ENCODE measurements at places on chromosomes 2 and 18.

GRCh38 chr2:45993476-45993991, 303.7 kb upstream of the EPAS1 start:
- peak; percentile 87 for DNase-seq

DNA sequence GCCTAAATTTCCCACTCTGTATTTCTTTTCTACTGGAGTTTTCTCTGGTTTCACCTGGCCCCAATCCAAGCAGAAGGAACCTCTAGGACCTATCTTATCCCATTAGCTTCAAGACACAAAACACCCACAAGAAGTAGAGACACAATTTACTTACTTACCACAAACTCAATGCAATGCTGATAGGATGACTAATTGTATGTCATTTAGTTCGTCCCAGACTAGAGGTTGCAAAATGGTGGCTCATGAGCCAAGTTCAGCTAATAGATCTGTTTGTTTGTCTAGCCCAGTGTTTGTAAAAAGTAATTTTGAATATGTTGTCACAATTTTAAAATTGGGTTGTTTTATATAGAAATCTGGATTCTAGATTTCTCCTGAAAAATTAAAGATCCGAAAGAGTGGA, 34.7 kb upstream of the ZSWIM2 start:
- DNase-seq = no peak

GRCh38 chr18:58169472-58169871, 125.4 kb downstream of the NEDD4L start:
- no peak for DNase-seq

DNA sequence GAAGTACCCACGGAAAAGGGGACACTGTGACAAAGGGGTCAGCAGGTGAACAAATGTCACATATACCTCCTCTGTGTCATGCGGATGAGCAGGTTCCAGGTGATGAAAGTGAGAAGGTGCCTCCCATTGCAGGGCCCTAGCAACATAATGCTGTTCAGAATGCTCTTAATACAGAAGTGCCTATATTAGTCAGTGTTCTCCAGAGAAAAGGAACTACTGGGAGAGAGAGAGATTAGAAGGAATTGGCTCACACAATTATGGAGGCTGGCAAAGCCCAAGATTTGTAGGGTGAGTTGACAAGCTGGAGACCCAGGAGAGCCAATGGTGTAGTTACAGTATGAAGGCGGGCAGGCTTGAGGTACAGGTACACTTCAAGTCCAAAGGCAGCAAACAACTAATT, 98.1 kb upstream of the CDC42EP3 start:
- no peak for DNase-seq

GRCh38 chr18:62505669-62506494, 16.9 kb upstream of the ZCCHC2 start:
- DNase-seq = no peak

DNA sequence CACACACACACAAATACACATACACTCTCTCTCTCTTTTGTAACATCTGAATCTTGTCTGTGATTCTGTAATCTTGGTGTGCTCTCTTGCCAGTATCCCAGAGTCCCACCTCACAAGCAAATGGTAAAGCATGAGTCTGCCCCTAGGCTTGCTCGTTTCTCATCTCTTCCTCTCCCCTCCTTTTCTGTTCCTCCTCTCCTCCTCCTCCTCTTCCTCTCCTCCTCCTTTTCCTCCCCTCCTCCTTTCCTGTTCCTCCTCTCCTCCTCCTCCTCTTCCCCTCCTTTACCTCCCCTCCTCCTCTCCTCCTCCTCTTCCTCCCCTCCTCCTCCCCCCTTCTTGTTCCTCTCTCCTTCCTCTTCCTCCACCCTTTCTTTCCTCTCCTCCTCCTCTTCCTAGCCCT, 59.0 kb downstream of the TNFRSF11A start:
- DNase-seq = no peak

GRCh38 chr2:224029876-224030275, 9.2 kb downstream of the SERPINE2 start:
- DNase-seq = no peak

DNA sequence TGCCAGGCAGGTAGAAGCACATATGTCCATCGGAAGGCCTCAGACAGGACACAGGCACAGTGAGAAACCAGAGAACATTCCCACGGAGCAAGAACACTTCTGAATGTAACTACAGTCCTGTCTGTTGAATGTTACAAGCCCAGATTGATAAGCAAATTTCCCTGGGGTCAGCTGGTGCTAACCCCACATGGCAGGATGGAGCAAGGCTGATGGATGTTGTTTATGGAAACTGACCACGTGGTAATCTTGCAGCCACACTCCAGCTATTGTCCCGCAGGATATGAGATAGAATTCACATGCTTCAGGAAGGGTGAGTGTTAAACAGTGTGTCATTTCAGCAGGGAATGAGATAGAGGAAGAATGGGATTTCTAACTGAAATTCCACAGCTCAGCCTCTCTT, 138.8 kb upstream of the COPS8 start:
- DNase-seq = no peak

DNA sequence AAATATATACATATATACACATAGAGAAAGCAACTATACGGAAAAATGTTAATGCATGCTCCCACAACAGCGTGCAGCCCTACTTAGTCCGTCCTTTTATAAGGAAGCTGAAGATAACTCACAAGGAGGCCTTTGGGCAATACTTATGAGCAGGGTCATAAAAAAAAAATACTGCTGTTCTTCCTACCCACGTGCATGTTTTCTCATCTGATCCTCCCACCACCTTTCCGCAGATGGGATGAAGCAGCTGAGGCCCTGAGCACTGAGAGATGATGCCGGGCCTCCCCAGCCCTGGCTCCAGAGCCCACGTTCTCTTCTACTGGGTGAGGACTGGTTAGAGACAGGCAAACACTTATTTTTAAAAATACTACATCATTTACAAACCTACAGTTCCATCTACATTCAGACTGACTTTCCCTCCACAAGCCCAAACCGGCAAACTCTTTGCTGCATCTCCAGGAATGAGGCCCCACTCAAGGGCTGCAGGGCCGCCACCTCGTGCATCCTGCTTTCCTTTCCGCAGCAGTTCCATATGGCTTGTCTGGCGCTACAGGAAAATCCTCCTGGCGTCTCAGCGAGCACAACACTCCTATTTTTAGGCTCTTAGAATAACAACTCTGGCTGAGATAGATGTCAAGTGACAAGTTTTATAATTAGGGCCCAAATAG, 41.6 kb downstream of the TBC1D8 start:
- DNase-seq = no peak

DNA sequence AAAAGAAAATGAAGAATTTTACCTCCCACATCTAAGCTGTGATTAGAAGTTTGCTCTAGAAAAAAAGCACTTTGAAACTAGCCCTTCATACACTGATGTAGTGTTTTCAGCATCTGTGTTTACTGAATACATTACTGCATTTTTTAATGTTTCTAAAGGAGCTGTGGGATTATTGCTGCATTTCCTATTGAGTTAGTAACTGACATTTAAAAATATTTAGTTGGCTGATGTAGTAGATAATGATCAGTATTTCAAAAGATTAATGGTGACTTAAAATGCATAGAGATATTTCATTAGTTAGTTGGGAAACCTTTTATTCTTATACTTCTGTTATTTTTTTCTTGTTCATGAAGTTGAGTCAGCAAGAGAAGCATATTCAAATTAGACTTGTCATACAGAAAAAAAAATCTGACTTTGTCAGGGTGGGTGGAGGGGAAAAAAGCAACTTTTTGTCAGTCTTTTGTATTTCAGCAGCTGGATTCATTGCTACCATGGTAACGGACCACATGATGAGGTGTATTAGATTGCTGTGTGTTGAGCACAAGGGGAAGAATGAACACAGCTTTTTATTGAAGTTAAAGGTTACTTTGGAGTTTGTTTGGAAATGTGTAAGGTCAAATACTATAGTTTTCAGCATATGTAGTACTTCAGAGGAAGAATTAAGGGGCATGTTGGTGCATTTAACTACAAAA, at the start of gene DTNA:
DTNA (plus strand) TSS at position 549 of the 692 bp plus-strand sequence. CDS start 45,679 bp downstream, outside the sequence.
- DNase-seq = peak; percentile 89

GRCh38 chr2:62732262-62732777, 26.8 kb downstream of the EHBP1 start:
- no peak for DNase-seq

GRCh38 chr2:121189661-121190381, 95.2 kb downstream of the TFCP2L1 start:
- no peak for DNase-seq

DNA sequence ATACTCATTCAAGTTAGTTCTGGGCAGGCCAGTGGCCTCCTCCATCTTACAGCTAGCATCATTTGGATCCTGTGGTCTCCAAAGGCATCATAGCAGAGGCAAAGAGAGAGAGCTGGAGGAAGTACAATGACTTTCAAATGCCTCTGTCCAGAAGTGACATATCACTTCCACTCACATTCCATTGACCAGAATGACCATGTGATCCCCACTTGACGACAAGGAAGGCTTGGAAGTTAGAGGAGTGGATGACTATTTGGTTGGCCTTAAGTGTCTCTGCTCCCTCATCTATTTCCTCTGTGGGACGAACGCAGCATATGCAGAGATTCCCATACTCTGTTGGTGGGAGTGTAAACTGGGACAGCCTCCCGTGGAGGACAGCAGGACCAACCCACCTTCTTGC, 27.8 kb upstream of the MLPH start:
- no peak for DNase-seq

- DNase-seq = no peak
These were observed 46.3 kb downstream of the MYO1B start for GRCh38 chr2:191291471-191291870.

DNA sequence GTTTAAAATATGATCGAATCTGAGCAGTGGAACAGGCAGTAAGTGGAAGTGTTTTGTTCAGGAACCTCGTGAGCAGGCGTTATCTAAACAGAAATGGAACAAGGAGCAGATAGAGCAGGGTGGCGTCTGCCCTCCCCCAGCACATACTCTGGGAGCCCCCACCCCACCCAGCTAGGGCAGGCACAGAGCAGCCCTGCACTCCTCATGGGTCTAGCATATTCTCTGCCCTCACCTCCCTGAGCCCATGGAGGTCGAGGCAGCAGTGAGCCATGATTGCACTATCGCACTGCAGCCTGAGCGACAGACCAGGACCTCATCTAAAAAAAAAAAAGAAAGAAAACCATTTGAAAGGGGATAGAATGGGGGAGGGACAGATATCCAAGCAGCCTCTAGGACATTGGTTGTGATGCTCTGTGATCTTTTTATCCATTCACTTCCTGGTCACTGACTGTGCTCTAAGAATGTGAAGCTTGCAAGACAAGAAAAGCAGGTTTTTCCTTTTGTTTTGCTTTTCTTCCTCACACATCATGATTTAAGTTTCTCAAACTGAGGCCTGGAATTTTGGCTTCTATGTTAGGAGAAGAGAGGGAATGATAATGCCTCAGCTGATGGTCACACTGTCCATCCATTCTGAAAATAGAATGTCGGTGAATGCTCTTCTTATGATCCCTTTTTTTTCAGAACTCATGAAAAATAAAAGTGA, 3.1 kb downstream of the MLPH start:
- DNase-seq = peak; percentile 23

- DNase-seq = no peak
These were observed 8.9 kb downstream of the SLC4A3 start for GRCh38 chr2:219636144-219636915.

- DNase-seq = no peak
These were observed 707 bp upstream of the SPDYA start for GRCh38 chr2:28809927-28810326.

DNA sequence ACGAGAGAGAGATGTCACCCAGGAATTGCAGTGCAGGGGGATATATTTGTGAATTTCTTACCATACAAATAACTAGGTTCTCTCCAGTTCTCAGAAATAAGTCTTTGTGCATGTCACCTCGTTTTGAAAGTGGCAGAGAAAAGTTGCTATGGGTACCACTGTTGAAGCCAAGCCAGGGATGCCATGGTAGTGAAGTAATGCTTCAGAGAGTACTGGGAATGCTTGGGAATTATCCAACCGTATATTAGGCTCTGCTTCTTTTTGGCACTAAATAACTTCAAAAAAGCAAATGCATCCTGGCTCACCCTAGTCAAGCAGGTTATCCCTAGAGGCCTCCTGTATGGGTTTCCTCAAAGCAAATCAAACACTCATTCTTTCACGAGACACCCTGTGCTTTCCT, 50.7 kb upstream of the DDX18 start:
- DNase-seq = peak; percentile 76

- DNase-seq = no peak
These were observed 796.1 kb downstream of the DCDC2C start for GRCh38 chr2:4499316-4500030.

GRCh38 chr18:37456395-37456794, 109.2 kb downstream of the CELF4 start:
- no peak for DNase-seq

DNA sequence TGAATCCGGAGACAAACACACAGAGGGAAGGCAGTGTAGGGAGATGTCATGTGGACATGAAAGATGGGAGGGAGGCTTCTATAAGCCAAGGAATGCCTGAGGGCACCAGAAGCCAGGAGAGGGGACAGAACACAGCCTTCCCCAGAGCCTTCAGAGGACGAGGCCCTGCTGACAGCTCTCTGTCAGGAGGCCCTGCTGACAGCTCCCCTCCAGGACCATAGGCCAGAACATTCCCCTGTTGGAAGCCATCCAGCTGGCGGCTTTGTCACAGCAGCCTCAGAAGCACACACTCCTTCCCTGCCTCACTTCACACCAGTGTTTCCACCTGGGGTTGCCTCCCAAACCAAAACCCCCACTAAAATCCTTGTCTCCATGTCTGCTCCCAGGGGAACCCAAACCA, 171.3 kb upstream of the ID2 start:
- no peak for DNase-seq

GRCh38 chr2:29663268-29663667, 258.1 kb downstream of the ALK start:
- peak; percentile 15 for DNase-seq

DNA sequence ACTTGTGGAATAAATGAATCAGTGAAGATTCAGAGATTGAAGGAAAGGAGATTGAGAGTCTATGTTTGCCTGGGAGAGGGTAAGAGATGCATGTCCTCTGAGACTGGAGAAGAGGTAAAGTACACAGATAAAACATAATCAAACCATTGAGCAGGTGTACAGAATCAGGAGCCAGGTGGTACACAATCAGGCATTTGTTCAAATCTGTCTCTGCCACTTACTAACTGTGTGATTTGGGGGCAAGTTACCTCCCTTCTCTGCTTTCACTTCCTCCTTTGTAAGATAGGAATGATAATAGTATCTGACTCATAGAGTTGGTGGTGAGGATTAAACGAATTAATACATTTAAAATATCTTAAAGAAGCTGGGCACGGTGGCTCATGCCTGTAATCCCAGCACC, 94.0 kb downstream of the CDK15 start:
- no peak for DNase-seq

DNA sequence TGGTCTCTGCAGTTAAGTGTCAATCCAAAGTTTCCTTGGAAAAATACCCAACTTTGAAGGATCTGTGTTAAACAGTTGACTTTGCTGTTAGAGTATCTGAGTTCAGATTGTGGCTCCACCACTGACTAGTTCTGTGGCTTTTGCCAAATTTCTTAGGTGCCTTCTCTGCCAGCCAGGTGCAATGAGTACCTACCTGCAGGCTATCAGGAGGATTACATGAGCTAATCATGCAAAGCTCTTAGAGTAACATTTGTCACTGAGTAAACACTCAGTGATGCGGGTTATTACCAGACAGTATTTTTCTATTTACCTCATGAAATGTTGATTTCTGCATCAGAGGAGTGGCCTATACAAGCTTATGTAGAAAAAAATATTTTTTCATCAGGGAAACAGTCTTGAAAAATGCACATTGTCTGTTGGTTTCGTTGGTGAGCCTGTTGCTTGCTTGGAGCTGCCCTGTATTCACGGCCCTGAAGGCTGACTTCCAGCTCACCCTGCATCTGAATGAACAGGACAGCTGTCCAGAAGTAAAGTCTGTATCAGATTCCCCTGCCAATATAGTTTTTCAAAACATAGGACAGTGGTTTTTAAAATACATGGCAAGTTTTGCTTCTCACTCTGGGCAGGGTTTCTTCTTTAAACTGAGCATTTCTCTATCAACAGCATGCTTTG, 235.1 kb downstream of the CDCA7 start:
- DNase-seq = peak; percentile 20

GRCh38 chr2:40043641-40044040, 264.6 kb upstream of the THUMPD2 start:
- DNase-seq = no peak
